ENCODE measurements at places on chromosomes 4 and X. TPM values are rescaled to one million over a fixed set of nuclear protein-coding genes. Genes with fewer than 3 reads are reported as not detected.

DNA sequence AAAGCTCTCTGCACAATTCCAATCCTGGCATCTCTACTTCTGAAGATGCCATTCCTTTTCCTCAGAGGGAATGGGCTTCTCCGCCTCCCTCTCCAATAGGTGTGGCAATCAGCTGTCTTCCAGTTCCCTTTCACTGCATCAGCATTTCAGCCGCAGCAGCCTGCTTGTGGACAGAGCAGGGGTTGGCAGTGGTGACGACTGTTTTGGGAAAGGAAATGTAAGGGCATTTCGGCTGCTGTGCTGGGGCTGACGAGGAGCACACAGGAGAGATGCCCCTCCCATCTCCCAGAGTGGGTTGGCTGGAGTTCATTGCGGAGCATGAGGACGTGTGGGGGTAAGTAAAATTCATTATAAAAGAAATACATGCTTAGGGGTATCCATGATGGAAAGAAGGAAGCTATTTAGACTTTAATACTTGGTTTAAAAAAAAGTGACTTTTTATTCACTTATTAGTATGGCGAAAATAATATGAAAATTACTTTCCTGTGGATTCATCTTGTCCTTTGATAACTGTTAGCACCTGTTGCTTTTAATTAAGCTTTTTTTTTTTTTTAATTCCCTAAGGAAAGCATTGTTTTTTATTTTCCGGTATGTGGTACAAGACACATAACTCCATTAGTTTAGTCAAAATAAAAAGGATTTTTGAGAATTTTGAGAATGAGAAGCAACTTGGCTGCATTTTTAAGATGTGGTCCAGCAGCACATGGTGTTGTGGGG lies at the start of gene LIMCH1:
LIMCH1 (plus strand) TSS at position 141 of the 717 bp plus-strand sequence. CDS start 67,839 bp downstream, outside the sequence.
- H3K27ac ChIP-seq, result peak within 1 kb of the TSS; percentile 70
- peak; percentile 39 for DNase-seq
- H3K27me3 ChIP-seq, result no peaks in the 10 kb centered on the region
- H3K4me1 ChIP-seq, result peaks cover 15% of the 10 kb centered on the region
- no peaks in the 10 kb centered on the region for H3K36me3 ChIP-seq

DNA sequence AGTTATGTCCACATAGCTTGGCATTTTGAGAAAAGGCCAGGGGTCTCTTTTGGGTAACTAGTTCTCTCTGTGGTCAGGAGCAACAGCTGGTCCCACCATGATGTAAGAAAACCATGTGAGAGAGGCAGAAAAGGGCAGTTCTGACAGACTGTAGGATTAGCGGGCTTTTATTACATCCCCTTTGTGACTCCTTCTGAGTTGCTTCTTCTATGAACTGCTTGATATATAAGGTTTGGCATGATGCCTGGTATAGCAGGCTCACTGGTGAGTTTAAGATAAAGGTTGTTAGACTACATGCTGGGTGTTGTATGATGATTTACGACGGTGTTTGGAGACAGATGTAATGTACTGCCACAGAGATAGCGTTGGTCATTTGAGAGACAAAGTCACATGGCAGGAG lies 2308.1 kb upstream of the AGA start:
- H3K4me1 ChIP-seq, result no peaks in the 10 kb centered on the region
- no peaks in the 10 kb centered on the region for H3K27me3 ChIP-seq
- no peaks in the 10 kb centered on the region for H3K36me3 ChIP-seq
- no peak for DNase-seq

GRCh38 chr4:8761824-8762205 lies 109.8 kb downstream of the HMX1 start:
- no peak for DNase-seq
- no peaks in the 10 kb centered on the region for H3K36me3 ChIP-seq
- H3K27me3 ChIP-seq, result no peaks in the 10 kb centered on the region
- H3K4me3 ChIP-seq, result no peak overlapping the region

GRCh38 chrX:38632516-38632915 lies 71.2 kb downstream of the TSPAN7 start:
- H3K27me3 ChIP-seq, result no peaks in the 10 kb centered on the region
- H3K4me1 ChIP-seq, result no peaks in the 10 kb centered on the region
- DNase-seq, result no peak
- H3K4me3 ChIP-seq, result no peak overlapping the region

GRCh38 chrX:136528645-136529315 lies 3.2 kb upstream of the VGLL1 start:
- no peaks in the 10 kb centered on the region for H3K27me3 ChIP-seq
- H3K27ac ChIP-seq, result no peak overlapping the region
- DNase-seq, result no peak
- H3K36me3 ChIP-seq, result no peaks in the 10 kb centered on the region

GRCh38 chr4:54714631-54715030 lies 56.9 kb downstream of the KIT start:
- no peak for DNase-seq
- peaks cover 5% of the 10 kb centered on the region for H3K4me1 ChIP-seq
- H3K27ac ChIP-seq, result no peak overlapping the region
- no peak overlapping the region for H3K4me3 ChIP-seq

GRCh38 chr4:125447551-125448290 lies 133.0 kb downstream of the FAT4 start:
- H3K27ac ChIP-seq, result no peak overlapping the region
- DNase-seq, result no peak
- H3K4me3 ChIP-seq, result no peak overlapping the region
- no peaks in the 10 kb centered on the region for H3K4me1 ChIP-seq
- no peaks in the 10 kb centered on the region for H3K36me3 ChIP-seq

DNA sequence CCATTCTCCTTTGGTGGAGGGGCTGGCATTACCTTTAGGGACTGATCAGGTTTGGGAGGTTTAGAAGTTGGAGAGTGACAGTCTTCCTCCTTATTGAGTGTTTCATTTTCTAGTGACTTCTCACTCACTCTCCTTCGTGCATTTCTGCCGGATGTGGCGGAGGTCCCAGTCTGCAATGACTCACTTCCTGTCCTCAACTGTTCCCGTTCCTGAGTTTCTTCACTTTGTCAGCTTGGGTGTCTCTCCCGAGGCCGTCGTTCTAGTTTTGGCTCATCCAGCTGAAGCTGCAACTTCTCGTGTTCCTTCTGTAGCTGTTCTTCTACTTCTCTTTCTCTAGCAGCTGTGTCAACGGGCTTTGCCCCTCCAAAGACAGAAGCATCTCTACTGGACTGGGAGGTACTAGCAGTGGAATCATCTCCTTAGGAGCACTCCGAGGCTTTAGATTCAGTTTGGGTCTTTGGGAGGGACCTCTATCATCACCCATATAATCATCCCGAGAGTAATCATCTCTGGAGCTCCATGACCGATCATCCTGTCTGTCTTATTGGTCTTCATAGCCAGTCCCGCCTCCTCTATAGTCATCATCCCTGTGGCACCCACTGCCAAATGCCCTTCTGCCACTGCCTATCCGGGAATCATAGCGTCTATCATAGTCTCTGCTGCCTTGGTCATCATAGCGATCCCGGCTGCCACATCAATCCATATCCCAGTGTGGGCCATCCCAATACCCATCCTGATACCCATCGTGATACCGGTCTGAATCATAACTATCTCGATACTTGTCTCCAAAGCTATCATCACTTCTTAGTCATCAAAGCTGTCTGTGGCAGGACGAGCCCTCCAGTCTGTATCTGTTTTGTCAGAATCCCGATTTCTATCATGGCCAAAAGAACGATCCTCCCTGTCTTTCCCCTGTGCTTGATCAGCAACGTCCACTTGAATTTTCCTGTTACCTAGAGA lies 35.3 kb upstream of the VSIG4 start:
- H3K4me1 ChIP-seq, result no peaks in the 10 kb centered on the region
- no peaks in the 10 kb centered on the region for H3K36me3 ChIP-seq
- DNase-seq, result peak; percentile 65
- H3K4me3 ChIP-seq, result no peak overlapping the region

DNA sequence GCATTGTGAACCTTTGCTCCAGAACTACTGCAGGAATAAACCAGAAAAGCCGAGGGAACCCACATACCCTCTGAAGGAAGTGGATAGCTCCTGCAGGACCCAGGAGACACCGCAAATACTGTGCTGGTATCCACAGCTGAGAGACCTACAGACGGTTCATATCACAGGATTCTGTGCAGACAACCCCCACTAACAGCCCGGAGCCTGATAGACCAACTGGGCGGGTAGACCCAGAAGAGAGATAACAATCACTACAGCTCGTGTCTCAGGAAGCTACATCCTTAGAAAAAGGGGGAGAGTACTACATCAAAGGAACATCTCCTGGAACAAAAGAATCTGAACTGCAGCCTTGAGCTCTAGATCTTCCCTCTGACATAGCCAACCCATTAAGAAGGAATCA lies 150.8 kb downstream of the FRAS1 start:
- no peaks in the 10 kb centered on the region for H3K36me3 ChIP-seq
- H3K27me3 ChIP-seq, result no peaks in the 10 kb centered on the region
- DNase-seq, result no peak
- no peaks in the 10 kb centered on the region for H3K4me1 ChIP-seq
- no peak overlapping the region for H3K27ac ChIP-seq

DNA sequence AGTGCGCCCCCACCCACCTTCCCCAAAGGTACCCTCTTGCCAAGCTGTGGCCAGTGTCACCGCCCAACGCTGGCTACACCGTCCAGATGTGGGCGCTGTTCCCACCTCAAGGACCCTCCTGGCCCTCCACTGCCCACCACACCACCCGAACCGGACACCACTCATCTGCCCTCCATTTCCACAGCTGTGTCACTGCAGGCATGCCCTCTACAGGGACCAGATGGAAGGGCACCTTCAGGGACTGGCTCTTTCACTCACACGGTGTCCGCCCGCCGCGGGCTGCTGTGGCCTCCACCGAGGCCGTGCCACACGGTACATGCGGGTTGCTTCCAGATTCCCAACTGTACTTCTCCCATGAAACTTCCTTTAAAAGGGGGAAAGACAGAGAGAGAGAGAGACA lies 87.7 kb downstream of the FAM53A start:
- no peaks in the 10 kb centered on the region for H3K4me1 ChIP-seq
- DNase-seq, result peak; percentile 61
- H3K36me3 ChIP-seq, result no peaks in the 10 kb centered on the region

TCEAL7 gene
- total RNA-seq, result 2.1 TPM

RNF175 gene
- total RNA-seq, result not detected

MAB21L2 gene
- total RNA-seq, result not detected
